ENCODE measurements at places on chromosomes 7 and 10. TPM values are rescaled to one million over a fixed set of nuclear protein-coding genes. Genes with fewer than 3 reads are reported as not detected.

XRCC2 gene
- 2.4 TPM for total RNA-seq

MNX1 gene
- not detected for total RNA-seq

SAMD9L gene
- total RNA-seq: 12.7 TPM

PAXIP1 gene
- 9.7 TPM for total RNA-seq

VIPR2 gene
- 0.27 TPM for total RNA-seq

EVX1 gene
- not detected for total RNA-seq

DNA sequence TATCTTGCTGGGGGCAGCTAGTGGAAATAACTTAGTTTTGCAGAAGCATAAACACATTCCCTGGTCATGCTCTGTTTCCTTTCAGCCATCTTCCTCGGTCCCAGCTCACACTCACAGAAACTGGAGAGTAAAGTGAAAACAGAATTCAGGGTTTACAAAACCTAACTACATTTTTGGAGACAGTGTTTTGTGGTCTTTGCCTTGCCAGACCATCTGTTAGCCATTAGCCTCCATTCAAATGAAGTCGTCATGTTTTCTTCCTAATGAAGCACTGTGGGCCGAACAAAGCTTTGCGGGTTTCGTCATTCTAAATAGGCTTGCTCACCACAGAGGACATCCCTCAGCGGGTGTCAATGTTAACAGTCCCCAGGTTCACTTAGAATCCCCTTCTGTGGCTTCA, 214.6 kb upstream of the TMEM72 start:
- no peak for DNase-seq

DNA sequence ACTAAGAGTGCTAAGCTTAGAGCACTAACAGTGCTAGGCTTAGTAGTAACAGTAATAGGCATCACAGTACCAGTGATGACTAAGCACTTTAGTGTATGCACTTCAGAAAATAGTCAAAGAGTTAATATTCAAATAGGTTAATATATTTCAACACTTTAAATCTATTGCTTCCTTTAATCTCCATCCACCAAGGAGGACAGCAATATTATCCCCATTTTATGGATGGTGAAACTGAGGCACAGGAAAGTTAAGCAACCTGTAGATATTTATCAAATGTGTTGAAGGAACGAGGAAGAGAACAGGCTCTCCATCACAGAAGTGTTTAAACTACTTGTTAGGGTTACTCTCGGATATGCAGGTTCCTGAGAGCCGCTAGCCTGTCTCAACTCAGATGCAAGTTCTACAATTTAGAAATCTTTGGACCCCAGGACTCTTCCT, 165.5 kb downstream of the PRKAG2 start:
- no peak for DNase-seq

DNA sequence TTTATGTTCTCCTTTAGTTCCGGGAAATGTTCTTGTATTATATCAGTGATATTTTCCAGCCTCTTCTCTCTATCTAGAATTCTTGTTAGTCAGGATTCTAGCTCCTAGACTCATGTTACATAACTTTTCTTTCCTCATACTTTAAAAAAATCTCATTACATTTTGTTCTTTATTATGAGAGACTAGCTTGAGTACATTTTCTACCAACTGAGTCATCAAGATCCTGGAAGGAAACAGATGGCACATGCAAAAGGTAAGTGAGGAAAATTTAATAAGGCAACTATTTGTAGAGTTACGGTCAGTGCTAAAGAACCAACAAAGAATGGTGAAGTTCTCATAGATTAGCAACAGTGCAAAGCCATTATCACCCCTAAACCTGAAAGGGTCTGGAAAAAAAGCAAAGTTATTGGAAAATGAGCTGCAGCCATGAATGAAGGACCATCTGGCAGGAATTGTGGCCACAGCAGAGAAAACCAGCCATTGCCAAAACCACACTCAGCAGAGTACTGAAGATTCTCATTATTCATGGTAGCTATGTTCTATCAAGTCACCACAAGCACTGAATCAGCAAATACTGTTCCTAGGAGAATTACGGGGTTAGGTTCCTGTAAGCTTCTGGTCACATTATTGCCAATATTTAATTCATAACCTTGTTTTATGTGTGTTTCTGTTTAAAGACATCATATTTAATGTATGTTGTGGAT, 98.3 kb upstream of the C7orf33 start:
- DNase-seq: no peak

DNA sequence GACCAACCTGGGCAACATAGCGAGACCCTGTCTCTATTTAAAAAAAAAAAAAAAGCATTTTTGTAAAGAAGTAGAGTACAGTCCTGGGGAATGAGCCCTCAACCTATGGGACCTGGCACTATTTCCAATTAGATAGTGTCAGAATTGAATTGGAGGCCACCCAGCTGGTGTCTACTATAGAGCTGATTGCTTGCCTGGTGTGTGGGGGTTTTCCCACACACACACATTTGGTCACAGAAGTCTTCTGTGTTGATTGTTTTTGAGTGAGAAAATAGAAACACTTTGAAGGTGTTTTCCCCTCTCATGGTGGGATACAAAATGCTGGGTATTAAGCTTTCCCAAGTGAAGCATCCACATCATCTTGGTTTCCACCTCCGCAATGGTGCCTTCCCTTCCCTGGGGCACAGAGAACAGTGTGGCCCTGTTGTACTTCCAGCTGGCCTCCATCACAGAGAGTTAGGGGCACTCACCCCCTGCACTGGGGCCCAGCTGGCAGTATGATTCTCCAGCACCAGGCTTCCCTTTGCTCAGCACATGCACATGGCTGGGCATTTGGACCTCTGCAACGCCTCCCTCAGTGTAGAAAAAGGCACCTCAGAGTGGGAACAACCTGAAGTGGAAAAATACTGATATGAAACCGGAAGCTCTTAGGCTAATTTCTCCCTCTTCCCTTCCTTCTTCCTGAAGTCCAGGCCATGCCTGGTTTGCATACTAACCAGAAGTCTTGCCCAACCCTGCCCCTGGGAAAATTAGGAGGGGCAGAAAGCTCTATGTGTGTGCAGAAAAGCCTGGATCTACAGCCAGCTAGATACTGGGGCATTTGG, 10.7 kb upstream of the NFKB2 start:
- no peak for DNase-seq

All from hematopoietic multipotent progenitor cell (in vitro differentiated cells).